Camera-type eye (tissue), 1 donor: ENCODE measurements at places on chromosomes 2 and 18. TPM values are rescaled to one million over a fixed set of nuclear protein-coding genes. Genes with fewer than 3 reads are reported as not detected.

Gene FBXO15
- 4.5 TPM for total RNA-seq

Gene CHPF
- 165 TPM for total RNA-seq

Gene WNT10A
- 8.1 TPM for total RNA-seq

Gene ACADL
- total RNA-seq, result 3.7 TPM

Gene SLC14A1
- total RNA-seq, result 7.1 TPM

Gene EFHD1
- 5.9 TPM for total RNA-seq

Gene ANKRD12
- 136 TPM for total RNA-seq

Gene CPS1
- total RNA-seq, result 3.8 TPM

Gene ACTG2
- 53.9 TPM for total RNA-seq

Gene DYSF
- 16.5 TPM for total RNA-seq

Gene TUBB8B
- total RNA-seq, result not detected

Gene ADCY3
- total RNA-seq, result 28.5 TPM

Gene EMILIN2
- 41.1 TPM for total RNA-seq

Gene GKN1
- total RNA-seq, result not detected

Gene GFPT1
- 57.6 TPM for total RNA-seq

Gene DUSP2
- 8.1 TPM for total RNA-seq

Gene YPEL5
- 128 TPM for total RNA-seq

Gene CFC1
- total RNA-seq, result 0.55 TPM

Gene TMEM198
- total RNA-seq, result 8.6 TPM
